ENCODE measurements at places on chromosomes 13 and 19.

DNA sequence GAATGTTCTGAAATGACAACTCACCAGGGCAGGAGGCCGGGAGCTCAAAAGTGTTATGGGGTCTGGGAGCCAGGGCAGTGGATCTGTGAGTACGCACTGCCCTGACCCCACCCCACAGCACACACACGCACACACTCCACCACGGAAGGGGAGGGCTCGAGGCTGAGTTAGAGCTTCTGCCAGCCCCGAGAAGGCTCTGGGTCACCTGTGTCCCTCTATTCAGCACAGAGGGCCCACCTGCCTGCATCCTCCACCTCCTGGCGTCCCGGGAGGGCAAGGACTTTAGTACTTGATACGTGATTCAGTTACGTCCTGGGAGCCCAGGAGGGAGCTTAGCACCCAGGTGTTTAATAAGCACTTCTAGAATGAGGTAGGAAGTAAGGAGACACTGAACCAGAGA, 190.0 kb upstream of the GPR12 start:
- no peak for DNase-seq

- DNase-seq, result peak; percentile 82
Observed at GRCh38 chr19:8208922-8209461, at the start of gene CERS4. TSS of gene CERS4 (plus strand) at chr19:8209370. CDS start at chr19:8251077, 41,707 bp downstream.

DNA sequence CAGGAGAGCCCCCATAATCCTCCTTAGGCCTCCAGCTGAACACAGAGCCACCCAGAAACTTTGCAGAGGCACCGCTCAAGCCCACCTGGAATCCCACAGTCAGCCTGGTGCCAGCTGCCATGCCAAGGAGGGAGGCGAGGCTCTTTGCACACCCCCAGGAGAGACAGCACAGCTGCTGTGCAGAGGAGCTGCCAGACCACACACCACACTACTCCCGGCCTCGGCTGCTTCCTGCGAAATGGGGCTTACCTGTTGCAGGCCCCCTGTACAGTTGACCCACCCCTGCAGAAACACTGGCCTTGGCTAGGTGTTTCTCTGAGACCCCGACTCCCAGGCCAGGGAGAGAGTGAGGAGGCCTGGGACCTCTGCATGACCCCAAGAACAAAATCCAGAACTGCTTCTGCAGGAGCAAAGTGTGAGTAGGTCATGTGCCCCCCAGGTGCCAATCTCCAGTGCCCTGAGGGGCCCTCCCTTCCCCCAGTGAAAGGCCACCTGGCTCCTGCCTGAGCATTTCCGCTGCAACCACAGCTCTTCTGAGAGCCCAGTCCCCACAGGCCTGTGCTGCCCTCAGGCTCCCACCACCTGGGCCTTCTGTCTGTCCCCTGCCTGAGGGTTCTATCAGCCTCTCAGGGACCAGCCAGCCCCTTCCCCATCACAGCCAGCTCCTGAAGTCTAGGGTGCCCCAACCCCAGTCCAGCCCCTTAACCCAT, 580.4 kb downstream of the UQCRFS1 start:
- DNase-seq, result no peak

DNA sequence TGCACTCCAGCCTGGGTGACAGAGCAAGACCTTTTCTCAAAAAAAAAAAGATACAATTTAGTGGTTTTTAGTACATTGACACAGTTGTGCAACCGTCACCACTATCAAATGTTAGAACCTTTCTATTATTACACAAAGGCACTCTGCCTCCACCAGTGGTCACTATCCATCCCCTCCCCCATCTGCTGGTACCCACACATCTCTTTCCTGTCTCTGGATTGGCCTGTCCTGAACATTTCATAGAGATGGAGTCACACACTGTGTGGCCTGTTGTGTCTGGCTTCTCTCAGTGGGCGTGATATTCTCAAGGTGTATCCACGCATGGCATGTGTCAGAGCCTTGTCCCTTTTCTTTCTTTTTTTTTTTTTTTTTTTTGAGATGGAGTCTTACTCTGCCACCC, 11.2 kb downstream of the KDM4B start:
- no peak for DNase-seq

DNA sequence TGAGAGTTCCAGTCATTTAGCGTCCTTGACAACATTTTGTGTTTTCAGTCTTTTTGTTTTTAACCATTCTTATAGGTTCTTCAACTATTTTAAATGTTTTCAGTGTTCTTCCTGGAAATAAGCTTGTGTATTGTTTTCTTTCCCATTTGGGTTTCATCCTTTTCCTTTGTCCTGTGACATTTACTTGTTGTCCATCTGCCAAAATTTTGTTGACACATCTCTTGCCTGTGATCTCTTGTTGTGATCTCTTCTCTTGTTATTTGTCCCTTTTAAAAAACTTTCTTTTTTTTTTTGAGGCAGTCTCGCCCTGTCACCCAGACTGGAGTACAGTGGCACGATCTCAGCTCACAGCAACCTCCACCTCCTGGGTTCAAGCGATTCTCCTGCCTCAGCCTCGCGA, 96.5 kb downstream of the PDS5B start:
- DNase-seq, result no peak

DNA sequence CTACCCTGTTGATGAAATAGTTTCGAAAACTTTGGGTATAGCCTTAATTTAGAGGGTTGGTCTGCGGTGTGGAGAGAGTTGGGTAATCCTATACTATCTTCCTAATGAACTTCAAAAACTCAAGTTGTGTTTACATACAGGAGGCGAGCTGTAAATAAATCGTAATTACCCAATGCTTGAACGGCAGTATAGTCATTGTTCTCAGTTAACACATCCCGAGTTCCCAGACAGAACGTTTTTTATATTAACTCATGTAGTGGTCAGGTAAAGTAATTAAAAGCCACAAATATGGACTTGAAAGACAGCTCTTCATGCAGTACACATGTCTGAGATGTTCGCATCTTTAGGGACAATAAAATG, 1.5 kb downstream of the PDS5B start:
- DNase-seq, result no peak

- DNase-seq, result no peak
Observed at GRCh38 chr19:37593996-37594303, 642 bp downstream of the ZNF571 start.

DNA sequence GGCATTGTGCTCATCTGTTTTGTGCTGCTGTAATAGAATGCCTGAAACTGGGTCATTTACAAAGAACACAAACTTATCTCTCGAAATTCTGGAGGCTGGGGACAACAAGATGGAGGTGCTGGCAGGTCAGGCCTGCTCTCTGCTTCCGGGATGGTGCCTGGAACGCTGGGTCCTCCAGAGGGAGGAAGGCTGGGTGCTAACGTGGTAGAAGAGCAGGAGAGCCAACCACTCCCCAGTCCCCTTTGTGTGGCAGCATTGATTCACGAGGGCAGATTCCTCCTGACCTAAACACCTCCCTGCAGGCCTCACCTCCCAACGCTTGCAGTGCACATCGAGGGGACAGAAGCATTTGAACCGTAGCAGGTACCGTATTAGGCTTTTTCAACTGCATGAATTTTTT, 34.1 kb upstream of the TFDP1 start:
- no peak for DNase-seq

DNA sequence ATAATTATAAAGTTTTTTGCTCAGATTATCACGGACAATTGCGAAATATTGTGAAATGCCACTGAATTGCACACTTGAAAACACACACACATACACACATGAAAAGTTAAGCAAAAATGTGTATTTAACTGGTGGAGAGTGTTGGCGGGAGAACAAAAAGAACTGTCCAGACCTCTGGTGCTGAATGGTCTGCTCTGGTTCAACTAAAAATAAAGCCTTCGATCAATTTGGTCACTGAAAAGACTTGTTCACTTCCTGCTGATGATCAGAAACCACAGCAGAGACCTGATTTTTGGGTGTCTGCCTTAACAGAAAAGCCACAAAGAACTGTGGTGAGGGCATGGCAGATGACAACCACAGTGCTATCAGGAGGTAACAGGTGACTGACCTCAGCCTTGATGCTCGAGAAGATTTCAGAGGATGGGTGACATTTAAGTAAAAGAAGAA, 4.0 kb upstream of the IGFL1 start:
- no peak for DNase-seq

DNA sequence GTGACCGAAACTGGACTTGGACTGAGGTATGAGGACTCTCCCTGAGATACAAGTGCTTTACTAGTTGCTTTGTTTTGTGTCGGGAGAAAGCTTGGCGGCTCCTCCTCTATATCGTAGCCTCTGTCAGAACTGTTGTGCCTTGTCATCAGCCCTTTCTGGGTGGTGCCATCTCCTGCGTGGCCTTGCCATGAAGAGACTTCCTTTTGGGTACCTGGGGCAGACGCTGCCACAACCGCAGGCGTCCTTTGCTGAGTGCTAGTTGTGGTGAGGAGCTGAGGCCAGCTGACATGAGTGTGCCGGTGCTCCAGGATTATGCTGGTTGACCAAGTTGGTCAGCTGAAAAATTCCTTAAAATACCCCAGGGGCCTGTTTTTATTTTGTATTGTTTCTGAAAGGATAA, 124.5 kb downstream of the AKAP11 start:
- no peak for DNase-seq

DNA sequence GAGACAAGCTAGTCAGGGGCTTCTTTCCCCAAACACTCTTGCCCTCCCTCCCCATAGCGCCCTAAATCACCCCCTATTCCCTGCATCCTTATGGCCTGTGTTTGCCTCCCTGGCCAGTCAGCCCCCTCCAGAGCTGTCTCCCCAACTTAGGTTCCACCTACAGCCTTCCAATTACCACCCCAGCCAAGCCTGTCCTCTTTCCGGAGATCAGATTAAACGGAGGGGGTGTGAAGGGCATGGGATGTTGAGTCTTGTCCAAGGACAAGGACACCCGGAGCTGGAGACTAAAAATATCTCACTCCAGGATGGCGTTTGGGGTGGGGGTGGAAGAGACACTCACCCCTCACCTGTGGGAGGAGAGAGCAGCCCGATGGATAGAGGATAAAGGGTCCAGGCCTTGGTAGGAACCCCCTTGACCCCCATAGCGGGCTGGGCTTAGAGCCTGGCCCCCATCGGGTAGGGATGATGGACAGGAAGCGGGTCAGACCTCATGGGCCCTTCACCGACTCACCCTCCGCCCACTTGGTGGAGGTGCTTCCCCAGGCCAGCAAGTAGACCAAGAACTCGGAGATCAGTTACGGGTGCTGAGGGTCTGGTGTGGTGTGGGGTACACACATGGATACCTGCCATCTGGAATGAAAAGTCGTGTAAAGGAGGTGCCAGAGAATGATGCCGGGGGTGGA, 6.0 kb downstream of the ZNF865 start:
- no peak for DNase-seq

GRCh38 chr19:53808710-53809125, 15.4 kb downstream of the NLRP12 start:
- no peak for DNase-seq

DNA sequence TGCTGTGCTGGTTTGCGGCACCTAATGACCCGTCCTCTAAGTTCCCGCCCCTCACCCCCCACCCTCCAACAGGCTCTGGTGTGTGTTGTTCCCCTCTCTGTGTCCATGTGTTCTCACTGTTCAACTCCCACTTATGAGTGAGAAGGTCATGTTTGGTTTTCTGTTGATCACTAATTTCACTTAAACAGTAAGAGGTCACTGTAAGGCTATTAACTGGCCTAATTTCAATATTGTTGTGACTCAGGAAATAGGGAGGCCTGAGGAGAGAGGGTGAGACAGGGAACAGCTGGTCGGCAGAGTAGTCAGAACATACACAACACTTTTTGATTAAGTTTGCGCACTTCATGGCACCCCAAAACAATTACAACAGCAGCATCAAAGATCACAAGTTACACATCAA, 15.6 kb downstream of the TUBGCP3 start:
- DNase-seq, result no peak

- no peak for DNase-seq
Observed at GRCh38 chr19:1909761-1910080, 4.5 kb downstream of the ADAT3 start.

GRCh38 chr13:26400545-26400944, 146.6 kb downstream of the CDK8 start:
- no peak for DNase-seq

GRCh38 chr13:56980856-56981255, 159.9 kb upstream of the PRR20A start:
- DNase-seq, result no peak

DNA sequence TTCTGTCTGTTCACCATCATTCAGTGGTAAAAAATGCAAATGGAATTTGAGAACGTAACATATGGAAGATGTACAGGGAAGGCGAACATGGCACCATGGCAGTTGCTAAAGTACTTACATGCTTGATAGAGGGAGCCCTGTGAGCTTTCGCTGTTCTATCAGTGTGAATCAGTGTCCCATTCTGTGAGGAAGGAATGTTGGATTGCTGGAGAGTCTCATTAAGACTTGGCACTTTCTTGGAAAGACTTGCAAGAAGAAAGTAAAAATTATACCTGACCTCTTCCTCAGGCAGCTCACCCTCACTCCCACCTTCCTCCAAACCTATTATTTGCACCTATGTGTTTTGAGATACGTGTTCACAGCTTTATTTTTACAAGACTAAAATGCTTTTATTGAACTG, 43.5 kb downstream of the FREM2 start:
- no peak for DNase-seq

DNA sequence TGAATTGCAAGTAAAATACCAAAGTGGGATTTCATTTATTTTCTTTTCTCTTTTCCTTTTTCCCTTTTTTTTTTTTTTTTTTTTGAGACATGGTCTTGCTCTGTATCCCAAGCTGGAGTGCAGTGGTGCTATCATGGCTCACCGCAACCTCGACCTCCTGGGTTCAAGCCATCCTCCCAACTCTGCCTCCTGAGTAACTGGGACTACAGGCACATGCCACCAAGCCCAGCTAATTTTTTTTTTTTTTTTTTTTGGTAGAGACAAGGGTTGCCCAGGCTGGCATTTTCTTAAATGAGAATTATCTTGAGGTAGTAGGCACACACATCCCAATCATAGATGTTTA, 68.5 kb upstream of the GPR183 start:
- no peak for DNase-seq

DNA sequence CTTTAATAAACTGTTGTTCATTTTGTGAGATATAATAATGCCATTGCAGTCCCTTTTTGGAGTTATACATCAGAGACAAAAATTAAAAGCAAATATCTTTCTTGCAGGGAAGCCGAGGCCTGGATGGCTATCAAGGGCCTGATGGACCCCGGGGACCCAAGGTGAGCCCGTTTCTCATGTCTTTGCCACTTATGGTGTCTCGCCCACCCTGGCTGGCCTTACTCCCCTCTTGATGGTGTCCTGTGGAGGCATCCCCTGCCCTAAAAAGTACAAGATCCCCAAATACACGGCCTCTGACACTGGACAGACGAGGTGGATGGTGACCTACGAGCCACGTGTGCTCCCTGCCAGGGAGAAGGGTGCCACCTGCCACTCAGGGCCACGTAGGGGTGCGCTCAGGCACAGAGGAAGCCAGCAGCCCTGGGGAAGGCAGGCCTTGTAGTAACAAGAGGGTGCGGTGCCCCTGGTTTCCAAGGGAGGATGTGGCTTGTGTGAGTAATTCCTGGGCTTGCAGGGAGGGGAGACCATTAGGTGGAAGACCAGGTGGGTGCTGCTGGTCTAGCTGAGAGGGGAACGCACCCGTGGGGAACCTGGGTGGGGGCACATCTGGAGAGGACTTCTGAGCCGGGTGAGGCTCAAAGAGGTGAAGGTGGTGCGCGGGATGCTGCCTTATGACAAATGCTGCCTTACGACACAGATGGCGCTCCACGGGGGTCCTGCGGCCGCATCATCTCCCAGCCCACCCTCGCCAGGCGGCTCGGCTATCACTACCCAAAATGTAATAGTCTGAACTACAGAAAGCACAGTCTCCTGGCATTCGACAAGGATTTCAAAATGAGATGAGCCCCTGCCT, 115.6 kb downstream of the RAB20 start:
- no peak for DNase-seq

Data from stimulated activated naive CD4-positive, alpha-beta T cell (primary cell).